ENCODE measurements at places on chromosomes 7 and 10. TPM values are rescaled to one million over a fixed set of nuclear protein-coding genes. Genes with fewer than 3 reads are reported as not detected.
A peak's percentile ranks its signal among the peaks of the same experiment; 100 is the strongest.

The NME8 gene
- not detected for total RNA-seq

The MPLKIP gene
- 42.0 TPM for total RNA-seq

The PKD2L1 gene
- 0.10 TPM for total RNA-seq

The HOXA1 gene
- total RNA-seq, result not detected

- no peak for DNase-seq
Observed at GRCh38 chr10:108411894-108412293, 1247.4 kb upstream of the SORCS1 start.

GRCh38 chr7:81788246-81788645, 18.4 kb upstream of the HGF start:
- no peak for DNase-seq

- no peak for DNase-seq
Observed at GRCh38 chr10:129187331-129187730, 279.7 kb upstream of the MGMT start.

- DNase-seq, result no peak
Observed at GRCh38 chr7:155701972-155702544, 57.6 kb downstream of the RBM33 start.

- DNase-seq, result no peak
Observed at GRCh38 chr10:17368708-17369272, 85.6 kb downstream of the ST8SIA6 start.

GRCh38 chr10:80488539-80489066, 34.5 kb downstream of the TSPAN14 start:
- DNase-seq, result peak; percentile 50

- no peak for DNase-seq
Observed at GRCh38 chr7:30877015-30877769, 34.5 kb upstream of the AQP1 start.

DNA sequence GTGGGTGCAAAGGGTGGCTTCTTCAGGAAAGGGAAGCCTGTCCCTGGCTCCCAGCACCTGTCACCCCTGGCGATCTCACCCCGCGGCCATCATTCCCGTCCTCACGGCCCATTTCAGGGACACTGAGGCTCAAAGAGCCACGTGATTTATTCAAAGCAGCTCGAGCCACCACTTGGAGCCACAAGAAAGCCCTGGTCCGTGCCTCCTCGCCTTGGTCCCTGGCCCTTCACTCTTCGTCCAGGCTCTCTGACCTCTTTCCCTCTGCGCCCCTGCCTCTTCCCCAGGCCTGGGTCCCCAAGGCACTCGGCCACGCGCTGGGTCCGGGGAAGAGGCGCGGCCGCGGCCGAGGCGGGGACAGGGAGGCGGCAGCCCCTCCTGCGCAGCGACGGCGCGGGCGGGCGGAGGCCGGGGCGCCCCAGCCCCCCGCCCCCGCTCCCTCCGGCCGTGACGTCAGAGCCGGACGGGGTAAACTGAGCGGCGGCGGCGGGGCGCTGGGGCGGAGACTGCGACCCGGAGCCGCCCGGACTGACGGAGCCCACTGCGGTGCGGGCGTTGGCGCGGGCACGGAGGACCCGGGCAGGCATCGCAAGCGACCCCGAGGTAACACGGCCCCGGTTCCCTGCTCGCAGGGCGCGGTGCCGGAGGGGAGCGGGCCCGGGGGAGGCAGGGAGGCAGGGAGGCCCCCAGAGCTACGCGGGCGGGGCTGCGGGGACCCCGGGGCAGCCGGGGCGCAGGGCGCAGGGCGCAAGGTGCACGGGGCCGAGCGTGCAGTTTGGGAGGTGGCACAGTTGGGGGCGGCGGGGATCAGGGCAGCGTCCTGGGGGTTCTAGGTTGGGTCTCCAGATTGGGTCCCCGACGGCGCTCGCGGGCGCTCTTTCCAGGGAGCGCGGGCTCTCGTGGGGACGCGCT, at the start of gene SLC18A2:
SLC18A2 (plus strand) TSS at position 494 of the 909 bp plus-strand sequence. CDS start 580 bp downstream, outside the sequence.
- DNase-seq, result no peak

DNA sequence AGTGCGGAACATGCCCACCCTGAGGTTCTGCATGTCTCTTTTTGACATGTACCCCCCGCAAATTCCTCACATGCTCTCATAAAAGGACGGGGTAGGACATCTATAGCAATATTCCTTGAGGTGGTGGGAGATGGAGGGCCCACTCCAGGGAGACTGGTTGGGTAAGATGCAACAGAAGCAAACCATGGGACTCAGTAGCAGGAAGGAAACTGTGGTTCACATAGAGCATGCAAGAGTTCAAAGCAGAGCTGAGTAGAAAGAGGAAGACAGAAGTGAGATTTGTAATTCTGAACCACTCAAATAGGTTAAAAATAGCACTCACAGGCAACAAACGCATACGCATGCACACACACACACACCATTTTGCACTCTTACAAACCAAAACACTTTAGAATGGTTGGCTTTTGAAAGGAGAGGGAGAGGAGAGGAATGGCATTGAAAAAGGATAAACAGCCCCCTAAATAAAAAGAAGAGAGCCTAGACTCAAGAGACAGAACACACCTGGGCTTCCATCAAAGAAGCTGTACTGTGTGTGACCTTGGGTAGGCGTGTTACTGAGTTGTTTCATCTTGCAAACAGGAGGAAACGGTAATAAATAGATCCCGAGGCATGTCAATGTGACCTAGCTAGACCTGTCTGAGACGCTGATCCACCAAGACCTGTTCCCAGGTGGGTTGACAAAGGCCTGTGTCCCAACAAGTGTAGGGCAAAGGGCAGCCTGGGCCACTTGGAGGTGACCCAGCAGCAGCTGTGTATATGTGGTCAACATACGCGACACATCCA, 77.6 kb upstream of the LRRC4 start:
- DNase-seq, result no peak

DNA sequence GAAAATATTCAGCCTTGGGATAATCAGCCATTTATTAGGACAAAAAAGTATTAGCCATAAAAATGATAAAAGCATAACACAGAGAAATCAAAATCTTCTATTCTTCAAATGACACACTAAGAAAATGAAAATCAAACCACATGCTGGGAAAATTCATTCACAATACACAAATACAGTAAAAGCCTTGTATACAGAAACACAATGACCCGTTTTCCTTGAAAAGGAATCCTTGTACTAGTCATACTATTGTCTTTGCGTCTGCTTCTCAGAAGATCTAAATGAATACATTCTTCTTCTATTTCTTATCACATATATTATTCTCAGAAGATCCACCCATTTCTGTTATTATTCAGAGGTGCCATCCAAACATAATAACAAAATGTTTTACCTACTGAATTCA, 749.1 kb downstream of the CNTNAP2 start:
- no peak for DNase-seq

DNA sequence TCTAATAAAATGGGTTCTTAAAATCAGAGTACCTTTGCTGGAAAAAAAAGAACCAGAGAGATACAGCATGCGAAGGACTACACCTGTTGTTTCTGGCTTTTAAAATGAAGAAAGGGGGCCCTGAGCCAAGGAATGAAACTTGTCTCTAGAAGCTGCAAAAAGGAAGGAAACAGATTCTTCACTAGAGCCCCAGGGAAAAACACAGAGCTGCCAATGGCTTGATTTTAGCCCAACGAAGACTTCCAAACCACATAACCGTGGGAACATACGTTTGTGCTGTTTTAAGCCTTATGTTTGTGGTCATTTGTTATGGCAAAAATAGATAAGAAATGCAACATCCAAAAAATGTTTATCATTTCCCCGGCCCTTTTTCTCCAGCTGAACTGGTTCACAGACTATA, 780.0 kb downstream of the SORCS1 start:
- DNase-seq, result no peak

GRCh38 chr7:11548532-11548931, 283.5 kb downstream of the THSD7A start:
- DNase-seq, result no peak

- DNase-seq, result no peak
Observed at GRCh38 chr10:81594991-81595390, 280.0 kb upstream of the NRG3 start.

DNA sequence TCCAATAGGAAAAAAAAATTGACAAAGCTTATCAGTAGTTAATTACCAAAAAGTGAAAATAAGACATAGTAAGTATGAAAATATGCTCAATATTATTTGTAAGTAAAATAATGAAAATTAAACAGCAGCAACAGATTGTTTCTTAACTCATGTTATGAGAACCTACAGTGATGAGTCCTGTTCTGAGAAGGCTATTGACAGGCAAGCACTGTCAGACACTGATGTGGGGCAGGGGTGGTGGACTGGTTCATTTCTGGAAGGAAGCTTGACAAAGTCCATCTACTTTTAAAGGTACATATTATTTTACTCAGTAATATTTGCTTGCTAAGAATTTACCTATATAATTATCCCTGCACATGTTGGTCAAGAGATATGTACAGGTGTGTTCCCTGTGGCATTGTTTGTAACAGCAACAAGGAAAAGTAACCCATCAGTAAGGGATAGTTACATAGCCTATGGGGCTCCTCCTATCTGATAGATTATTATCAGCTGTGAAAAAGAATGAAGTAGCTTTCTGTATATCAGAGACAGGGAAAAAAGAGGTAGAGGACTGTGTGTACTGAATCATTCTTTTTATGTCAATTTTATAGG, 161.6 kb downstream of the RTKN2 start:
- DNase-seq, result no peak

- DNase-seq, result no peak
Observed at GRCh38 chr7:44912775-44913347, 27.5 kb upstream of the PURB start.
